ENCODE measurements at places on chromosomes 7 and 10. TPM values are rescaled to one million over a fixed set of nuclear protein-coding genes. Genes with fewer than 3 reads are reported as not detected.

TRIM4 gene
- total RNA-seq: 22.8 TPM

FAM237B gene
- total RNA-seq: under 0.01 TPM

SMKR1 gene
- not detected for total RNA-seq

LRRD1 gene
- under 0.01 TPM for total RNA-seq

ZNF239 gene
- total RNA-seq: 12.1 TPM

VIPR2 gene
- total RNA-seq: 0.28 TPM

GOLGA7B gene
- total RNA-seq: not detected

ZP3 gene
- 1.2 TPM for total RNA-seq

CYP3A7 gene
- not detected for total RNA-seq

FGF8 gene
- total RNA-seq: 0.19 TPM

ITIH5 gene
- total RNA-seq: 1.4 TPM

HGF gene
- total RNA-seq: 211 TPM

TLX1 gene
- total RNA-seq: not detected

EPHB6 gene
- 11.5 TPM for total RNA-seq

OR6V1 gene
- not detected for total RNA-seq

LBX1 gene
- not detected for total RNA-seq

HYAL4 gene
- total RNA-seq: not detected

OPN4 gene
- not detected for total RNA-seq

DNAJB9 gene
- total RNA-seq: 45.8 TPM

ITPRID1 gene
- not detected for total RNA-seq

ANXA11 gene
- 55.6 TPM for total RNA-seq
